ENCODE measurements at places on chromosomes 11 and 22.

- no peak for DNase-seq
These were observed 85.8 kb downstream of the RTL6 start for GRCh38 chr22:44412136-44412731.

GRCh38 chr22:48391820-48392219, 1435.9 kb downstream of the BRD1 start:
- DNase-seq: no peak

DNA sequence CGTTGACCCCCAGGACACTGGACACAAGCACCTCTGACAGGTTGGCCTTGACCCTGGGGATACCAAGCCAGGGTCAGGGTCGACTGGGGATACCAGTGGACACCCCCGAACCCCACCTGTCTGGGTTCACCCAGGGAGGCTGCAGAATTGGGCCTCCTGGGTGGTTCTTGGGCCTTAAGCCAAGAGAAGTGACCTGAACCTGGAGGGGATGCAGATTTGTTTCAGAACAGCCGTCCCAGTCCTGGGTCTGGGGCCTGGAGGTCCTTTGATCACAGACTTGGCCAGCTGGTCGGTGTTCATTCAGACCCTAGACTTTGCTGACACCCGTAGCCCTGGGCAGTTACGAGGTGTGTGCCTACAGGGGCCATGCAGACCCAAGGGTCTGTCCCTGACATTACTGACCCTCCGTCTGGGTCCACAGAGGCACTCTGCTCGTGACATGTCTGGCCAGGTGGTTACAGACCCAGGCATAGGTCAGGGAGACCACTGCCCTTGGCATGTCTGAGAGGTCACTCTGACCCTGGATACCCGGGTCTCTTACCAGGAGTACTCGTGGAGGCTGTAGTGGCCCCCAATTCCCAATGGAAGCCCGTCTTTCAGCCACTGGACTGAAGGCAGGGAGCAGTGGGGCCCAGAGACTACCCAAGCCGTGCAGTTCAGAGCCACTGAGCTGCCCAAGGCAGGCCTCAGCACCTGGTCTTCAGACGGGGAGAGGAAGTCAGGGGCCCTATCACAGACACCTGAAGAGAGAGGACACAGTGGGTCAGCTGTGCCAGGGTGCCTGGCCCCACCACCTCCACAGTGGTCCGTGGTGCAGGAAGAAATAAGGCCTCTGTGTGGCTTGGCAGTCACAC, 6.4 kb downstream of the SIGIRR start:
- DNase-seq: no peak

DNA sequence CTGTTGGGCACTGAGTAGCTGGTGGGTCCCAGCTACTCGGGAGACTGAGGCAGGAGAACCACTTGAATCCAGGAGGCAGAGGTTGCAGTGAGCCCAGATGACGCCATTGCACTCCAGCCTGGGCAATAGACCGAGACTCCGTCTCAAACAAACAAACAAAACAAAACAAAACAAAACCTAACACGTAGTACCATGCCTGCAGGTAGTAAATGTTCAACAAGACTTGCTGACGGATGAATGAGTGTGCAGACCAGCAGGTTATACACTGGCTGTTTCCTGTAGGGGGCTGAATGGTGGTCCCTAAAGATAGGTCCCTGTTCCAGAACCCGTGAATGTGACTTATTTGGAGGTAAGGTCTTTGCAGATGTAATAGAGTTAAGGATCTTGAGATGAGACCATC, 12.8 kb upstream of the MRGPRD start:
- DNase-seq: no peak

- peak; percentile 80 for DNase-seq
These were observed 64.1 kb downstream of the ME3 start for GRCh38 chr11:86608251-86608799.

DNA sequence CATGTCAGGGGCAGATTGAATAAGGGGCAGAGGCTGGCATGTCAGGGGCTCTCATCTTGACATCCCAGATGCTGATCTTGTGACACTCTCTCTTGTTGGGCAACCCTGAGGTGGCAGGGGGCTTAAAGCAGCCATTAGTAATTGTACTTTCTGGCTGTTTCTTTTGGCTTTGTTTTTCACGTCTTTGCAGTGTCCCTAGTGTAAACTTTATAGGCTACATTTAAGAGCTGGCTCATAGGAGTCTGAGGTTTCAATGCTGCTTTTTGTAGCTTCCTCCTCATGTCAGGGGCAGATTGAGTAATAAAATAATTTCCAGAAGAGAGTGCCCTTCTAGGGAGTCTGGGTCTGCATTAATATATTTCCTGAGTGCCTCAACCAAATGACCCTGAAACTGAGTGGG, 86.1 kb downstream of the RAB38 start:
- no peak for DNase-seq

DNA sequence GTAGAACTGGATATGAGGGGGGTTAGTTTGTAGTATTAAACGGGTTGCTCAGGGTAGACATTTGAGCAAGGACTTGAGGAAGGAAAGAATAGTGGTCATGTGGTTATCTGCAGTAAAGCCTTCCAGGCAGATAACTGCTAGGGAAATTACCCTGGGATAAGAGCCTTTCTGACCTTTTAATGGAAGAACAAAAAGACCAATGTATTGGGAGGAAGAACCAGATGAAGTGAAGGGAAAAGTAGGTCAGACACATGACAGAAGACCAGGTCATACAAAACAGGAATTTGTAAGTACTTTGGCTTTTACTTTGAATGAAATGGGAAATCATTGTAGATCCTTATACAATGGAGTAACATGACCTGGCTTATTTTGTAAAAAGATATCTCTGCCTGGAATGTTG, 241.9 kb upstream of the CTSC start:
- DNase-seq: no peak

DNA sequence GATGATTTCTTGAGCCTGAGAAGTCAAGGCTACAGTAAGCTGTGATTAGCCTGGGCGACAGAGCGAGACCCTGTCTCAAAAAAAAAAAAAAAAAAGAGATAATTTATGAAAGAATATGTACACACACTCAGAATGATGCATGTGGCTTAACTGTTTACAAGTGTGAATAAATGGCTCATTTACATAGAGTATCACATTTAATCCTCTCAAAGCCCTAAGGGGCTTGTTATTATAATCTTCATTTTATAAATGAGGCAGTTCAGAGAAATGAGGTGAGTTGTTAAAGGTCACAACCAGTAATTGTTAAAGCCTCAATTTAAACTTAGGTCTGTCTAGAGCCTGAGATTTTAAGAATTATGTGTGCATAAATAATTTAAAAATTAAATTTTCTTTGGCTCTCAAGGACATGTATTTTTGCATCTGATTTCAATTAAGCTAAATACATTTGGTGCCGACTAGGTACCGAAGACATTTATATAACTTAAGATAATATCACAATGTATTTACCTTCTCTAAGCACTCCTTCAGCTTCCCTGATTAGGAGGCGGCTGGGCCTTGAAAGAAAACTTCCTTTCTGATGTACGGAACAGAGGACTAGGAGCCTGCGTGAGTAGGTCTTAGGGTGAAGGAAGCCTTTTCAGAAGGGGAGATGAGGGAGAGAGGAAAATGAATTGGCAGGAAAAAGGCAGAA, 28.5 kb upstream of the DDX6 start:
- DNase-seq: no peak

- no peak for DNase-seq
These were observed 73.7 kb downstream of the PRCP start for GRCh38 chr11:82826526-82826925.

DNA sequence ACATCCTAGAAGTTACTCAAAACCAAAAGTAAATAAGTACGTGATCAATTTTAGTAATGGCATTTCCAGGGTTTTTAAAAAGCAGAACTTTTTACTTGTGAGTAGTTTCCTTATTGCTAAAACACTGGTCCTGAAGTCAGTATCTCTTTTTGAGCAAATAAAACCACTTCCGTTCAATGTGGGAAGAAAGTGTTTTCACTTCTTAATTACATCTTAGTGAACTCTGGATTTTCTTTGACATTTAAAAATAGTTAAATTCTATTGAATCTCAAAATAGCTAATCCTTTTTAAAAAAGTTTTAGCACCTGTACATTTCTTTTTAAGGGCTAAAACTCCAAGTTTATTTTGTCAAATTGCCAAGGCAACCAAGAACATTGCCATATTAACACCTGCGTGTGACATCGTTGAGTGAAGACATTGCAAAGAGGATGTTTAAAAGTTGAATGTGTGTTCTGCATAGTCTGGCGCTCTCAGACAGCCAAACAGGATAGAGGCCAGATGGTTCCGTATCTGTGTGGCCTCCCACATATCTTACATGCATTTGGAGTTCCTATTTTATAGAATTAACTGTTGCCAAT, 17.2 kb upstream of the OR5B21 start:
- DNase-seq: no peak

DNA sequence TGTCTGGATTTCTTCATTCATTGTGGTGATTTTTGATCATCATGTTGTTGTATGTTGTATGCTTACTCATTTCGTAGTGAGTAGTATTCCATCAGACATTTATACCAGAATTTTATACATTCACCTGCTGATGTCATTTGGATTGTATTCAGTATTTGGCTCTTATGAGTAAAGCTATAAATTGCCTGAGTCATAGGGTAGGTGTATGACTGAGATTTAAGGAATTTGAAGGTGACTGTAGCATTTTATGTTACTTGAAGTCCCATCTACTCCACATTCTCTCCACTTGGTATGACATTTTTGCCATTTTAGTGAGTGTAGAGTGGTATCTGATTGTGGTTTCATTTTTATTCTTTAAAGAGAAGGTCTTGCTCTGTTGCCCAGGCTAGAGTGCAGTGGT, 548.2 kb downstream of the TBC1D22A start:
- DNase-seq: no peak

DNA sequence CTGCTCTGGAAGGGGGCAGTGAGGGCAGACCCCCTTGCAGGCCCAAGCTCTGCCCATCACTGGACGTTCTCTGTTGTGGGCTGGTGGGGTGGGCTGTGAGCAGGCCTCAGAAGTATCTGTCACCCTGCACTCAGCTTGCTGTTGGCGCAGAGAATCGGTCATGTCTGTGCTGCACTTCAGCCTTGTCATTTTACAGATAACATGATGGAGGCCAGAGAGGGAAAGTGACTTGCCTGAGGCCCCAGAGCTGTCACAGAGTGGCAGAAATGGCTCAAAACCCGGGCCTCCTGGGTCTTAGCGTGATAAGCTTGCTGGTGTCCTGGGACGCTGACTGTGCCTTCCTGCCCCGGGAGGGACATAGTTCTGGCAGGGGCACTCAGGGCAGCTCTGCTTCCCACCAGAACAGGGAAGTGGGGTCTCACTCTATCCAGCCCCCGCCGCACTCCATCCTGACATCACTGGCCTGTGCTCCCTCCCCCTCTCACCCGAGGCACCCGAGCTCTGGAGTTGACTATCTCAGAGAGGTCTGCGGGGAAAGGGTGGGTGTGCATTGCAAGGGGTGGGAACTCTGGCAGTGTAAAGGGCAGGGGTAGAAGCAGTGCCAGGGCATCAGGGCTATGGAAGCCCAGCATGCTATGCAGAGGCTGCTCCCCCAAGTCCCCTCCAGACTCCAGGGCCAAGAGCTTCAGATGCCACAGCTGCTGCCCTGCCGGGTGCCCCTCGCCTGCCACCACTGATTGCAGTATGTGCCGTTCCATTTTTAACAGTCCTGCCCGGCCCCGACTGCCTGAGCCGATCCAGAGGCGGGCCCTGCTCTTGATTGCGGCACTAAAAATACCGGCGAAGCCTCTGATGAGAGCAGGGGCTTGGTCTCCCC, 50.4 kb upstream of the NECTIN1 start:
- DNase-seq: no peak

- no peak for DNase-seq
These were observed 83.5 kb downstream of the CTTN start for GRCh38 chr11:70481625-70482528.

- no peak for DNase-seq
These were observed 11.2 kb upstream of the RBM4B start for GRCh38 chr11:66688561-66689534.

DNA sequence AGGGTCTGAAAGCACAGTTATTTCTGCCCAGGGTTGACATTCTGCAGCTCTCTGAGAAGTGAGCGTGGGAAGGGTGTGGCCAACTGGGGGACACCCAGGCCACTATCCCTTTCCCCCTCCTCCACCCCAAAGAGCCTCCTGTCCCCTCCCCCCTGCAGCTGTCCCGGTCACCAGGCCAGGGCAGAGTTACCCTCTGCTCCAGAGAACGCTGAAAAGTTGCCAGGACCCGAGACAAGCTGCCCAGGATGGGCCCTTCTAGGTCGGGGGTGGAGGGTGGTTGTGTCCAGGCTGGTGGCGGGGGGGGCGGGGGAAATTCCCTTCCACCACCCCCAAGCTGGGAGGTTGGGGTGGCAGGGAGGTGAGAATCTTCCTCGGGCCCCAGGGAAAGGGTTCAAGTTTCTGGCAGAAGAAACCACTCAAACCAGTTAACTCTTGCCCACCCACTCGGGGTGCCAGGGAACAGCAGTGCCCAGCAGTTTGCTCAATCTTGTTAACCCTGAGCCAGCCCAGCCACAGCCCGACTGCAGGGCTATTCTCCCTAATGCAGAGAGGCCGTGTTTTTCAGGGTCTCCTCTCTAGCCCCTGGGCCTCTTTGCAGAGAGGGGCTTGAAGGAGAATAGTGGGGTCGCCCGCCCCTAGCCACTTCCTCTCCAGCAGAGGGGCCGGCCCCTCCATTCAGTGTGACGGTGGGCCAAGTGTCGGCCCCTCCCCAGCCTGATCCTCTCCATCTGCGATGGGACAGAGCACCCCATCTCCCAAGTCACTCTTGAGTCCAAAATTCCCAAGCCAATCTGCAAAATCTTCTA, 697 bp downstream of the LGALS1 start:
- DNase-seq: no peak

- DNase-seq: no peak
These were observed 39.2 kb downstream of the CD6 start for GRCh38 chr11:61010466-61011228.

- no peak for DNase-seq
These were observed 222.6 kb upstream of the CCDC90B start for GRCh38 chr11:83508804-83509203.

DNA sequence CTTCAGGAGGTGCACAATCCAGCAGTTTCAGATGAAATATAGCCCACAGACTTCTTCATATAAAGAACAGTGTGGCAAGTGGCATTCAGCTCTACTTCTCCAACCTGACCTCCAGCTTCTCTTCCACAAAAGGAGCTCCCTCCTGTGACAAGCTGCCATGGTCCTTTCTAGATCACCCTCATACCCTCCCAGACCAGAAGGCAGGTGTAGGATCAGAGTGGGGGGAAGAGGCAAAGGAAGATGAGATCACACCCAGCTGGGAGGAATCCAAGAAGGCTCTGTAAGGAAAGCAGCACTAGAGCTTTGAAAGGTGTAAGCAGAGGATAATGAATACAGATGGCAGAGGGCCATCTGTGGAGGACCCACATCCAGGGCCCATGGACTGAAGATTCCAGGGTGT, 7.6 kb downstream of the CLPB start:
- no peak for DNase-seq

DNA sequence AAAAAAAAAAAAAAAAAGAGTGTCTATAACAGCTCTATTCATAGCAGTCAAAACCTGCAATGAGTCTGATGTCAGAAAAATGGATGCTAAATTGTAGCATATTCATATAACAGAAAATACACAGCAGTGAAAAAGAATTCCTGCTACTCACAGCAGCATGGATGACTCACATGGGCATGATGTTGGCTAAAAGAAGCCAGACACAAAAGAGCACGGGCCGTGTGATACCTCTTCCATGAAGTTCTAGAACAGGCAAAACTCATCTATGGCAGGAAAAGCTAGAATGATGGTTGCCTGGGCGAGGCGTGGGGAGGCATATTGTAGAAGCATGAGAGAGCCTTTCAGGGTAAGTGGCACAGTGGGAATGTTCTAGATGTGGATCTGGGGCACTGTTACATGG, 18.9 kb downstream of the PLAAT3 start:
- no peak for DNase-seq
